ENCODE measurements at places on chromosomes 7 and 10. TPM values are rescaled to one million over a fixed set of nuclear protein-coding genes. Genes with fewer than 3 reads are reported as not detected.

The TFR2 gene
- 0.89 TPM for total RNA-seq

The GNG11 gene
- 26.1 TPM for total RNA-seq

The MYL10 gene
- total RNA-seq: not detected

The NRCAM gene
- 0.28 TPM for total RNA-seq

The CALHM2 gene
- 12.1 TPM for total RNA-seq

The SSC4D gene
- 0.59 TPM for total RNA-seq

The IL6 gene
- 23.2 TPM for total RNA-seq

The CYP2E1 gene
- total RNA-seq: 0.89 TPM

The CCDC201 gene
- total RNA-seq: not detected

The PRPF18 gene
- total RNA-seq: 45.7 TPM

The FAM237B gene
- total RNA-seq: not detected

The STOX1 gene
- not detected for total RNA-seq

The CHN2 gene
- total RNA-seq: 1.5 TPM

The MCU gene
- total RNA-seq: 41.9 TPM

The PALD1 gene
- total RNA-seq: 0.14 TPM

The GPR15LG gene
- not detected for total RNA-seq

The BLNK gene
- not detected for total RNA-seq

The RBP4 gene
- 0.09 TPM for total RNA-seq

The LRIT1 gene
- total RNA-seq: not detected

The SFMBT2 gene
- 0.14 TPM for total RNA-seq

The ACSL5 gene
- 0.30 TPM for total RNA-seq

The NMT2 gene
- 30.3 TPM for total RNA-seq

The UMAD1 gene
- total RNA-seq: 14.0 TPM

The RADIL gene
- 1.2 TPM for total RNA-seq

The VPS41 gene
- total RNA-seq: 82.8 TPM

The PPP1R17 gene
- not detected for total RNA-seq

The PDGFA gene
- total RNA-seq: 71.9 TPM
